ENCODE measurements at places on chromosomes 1 and 21.

DNA sequence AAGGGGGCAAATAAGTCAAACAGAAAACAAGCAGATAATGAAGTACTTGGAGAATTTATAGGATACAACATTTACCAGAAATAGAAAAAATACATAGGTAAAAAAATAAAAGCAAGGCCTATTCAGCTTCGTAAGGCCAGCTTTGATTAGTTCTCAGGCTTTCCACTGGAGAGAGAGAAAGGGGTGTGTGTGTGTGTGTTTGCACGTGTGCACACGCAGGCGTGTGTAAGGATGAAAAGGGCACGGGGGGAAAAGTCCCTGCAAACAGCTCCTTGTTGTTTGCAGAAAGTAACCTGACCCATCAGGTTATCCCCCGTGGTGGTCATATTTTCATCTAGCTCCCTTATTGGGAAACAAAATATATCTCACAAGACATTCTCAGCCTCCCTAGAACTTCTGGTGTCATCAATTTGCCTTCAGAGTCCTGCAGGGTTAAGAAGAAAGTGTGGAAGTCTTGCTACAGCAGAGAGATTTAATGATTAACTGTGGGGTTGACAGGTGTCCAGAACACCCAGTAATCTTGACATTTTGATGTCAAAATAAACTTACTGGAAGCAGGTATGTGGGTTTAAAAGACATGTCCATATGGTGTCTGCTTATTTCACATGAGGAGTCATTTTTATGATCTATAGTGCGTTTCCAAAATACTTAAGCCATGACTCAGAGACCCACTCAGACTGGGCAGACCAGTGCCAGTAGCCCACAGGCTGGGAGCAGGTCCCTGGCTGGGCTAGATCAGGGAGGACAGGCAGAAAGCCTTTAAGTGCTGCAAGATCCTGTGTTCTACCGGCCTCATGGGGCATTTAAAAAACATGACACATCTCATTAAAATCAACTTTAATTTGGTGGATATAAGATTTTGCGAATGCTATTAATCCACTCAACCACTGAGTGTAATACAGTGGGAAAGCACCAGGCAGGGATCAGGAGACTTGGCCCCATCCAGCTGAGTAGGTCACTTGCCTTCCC is 487.6 kb upstream of the CAMK1G start:
- DNase-seq: no peak

DNA sequence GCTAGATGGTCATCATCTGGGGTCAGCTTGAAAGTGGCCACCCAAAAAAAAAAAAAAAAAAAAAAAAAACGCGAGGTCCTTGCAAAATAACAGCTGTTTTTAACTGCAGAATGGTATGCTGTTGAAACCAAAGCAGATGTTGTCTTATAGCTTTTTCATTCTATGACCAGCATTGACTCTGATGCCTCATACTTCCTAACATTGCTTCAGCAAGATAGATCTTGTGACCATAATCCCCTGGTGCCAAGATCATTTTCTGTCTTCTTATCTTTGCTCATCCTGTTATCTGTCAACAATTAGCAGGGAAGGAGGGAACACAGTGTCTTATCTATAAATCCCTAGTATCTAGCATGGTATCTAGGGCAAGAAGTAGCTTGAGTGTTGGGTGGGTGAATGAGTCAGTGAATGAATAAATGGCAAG is 181.5 kb downstream of the PLPP3 start:
- no peak for DNase-seq

DNA sequence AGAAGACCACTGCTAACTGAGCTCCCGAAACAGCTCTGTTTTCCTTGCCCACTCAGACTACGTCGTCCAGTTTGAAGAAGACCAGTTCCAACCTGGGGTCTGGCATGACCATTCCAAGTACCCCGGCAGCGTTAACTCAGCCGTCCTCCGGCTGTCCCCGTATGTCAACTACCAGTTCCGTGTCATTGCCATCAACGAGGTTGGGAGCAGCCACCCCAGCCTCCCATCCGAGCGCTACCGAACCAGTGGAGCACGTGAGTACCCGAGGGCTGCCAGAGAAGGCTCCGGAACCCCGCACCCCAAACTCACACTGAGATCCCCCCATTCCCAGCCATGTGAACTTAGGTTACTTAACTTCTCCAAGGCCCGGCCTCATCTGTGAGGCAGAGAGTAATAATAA is 63.7 kb upstream of the CNTN2 start:
- no peak for DNase-seq

DNA sequence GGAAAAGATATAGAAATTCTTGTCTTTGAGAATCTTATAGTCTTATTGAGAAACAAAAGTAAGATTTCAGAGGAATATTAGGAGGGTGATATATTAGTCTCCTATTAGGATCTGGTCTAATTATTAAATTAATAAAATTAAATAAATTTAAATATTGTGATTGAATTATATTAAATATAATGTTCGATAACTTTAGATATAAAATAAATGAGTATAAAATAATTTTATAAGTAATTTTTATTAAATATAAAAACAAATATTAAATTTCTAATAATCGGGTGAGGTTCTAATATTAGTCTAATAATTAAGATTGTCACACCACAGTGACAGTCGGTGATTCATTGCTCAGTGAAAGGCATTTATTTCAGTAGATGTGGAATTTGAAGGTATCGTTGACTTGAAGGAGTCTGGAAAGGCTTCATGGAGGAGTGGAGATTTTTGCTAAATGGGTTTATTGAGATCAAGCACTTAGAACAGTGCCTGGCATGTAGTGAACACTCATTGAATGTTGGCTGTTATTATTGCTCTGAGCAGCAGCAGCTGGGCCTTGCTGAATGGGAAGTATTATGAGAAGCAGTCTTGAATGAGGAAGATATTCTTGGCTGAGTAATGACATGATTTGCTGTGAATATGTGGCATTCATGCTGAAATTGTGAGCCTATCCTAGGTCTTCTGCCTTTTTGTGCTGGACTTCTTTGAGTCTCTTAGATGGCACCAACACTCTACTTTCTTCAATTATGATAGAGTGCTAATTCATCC is 74.6 kb downstream of the USP25 start:
- DNase-seq: no peak

GRCh38 chr1:47705517-47706130 is 267.8 kb downstream of the FOXD2 start:
- DNase-seq: no peak

- DNase-seq: no peak
Observed at GRCh38 chr1:158272681-158273080, 17.0 kb upstream of the CD1C start.

DNA sequence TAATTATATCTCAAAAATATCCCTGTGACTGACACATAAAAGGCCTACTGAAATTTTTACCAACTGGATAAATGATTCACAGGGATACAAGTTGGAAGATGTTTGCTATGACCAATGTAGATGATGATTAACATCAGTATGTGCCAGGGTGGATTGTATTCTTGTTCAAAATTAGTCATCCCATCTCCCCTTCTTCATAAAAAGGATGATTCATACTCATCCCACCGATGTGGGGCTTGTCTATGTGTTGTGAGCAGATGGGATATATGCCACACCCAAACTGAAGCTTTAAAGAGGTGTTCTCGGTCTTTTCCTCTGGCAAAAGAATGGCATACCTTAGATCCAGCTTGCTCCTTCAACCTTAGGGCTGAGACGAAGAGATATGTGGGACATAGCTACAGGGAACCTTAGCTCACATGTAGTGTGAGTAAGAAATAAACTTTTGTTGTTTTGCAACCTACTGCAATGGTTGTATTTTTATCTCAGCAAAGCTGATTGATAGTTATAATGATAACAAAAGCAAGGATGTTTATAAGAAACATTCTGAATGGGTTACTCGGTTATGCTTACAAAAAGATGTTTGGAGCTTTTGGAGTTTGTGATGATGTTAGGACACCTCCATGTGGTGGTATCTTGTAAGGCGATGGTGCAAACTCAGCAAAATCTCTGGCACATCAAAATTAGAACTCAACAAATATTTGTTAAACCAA is 29.4 kb downstream of the SPATA17 start:
- DNase-seq: no peak

GRCh38 chr1:174800216-174800851 is 199.4 kb upstream of the CACYBP start:
- no peak for DNase-seq

DNA sequence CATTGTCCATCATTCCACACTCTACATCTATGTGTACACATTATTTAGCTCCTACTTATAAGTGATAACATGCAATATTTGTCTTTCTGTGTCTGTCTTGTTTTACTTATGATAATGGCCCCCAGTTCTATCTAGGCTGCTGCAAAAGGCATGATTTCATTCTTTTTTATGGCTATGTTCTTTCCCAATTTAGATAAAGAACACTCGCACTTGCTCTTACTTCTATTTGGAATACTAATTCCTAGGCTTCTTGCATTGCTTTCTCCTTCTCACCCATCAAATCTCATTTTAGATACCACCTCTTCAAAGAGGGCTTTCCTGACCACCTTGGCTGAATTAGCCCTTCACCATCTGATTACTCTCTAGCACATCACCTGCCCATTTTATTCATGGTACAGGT is 3.0 kb upstream of the RGS4 start:
- DNase-seq: no peak

DNA sequence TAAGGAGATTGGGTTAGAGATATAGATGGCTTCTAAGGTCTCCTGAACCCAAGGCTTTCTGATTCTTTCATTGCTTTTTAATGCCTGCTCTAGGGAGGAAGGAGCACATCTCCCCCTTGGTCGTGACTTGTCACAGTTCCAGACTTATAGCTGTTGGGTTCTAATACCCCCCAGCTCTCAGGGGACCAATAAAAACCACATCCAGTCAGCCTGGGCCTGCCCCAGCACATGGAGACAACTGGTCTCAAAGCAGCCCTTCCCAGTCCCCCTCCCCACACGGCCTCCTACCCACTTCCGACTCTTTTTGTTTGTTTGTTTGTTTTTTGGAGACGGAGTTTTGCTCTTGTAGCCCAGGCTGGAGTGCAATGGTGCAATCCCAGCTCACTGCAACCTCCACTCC is 23.3 kb downstream of the QSOX1 start:
- DNase-seq: no peak

GRCh38 chr21:25658427-25659035 is 19.5 kb downstream of the JAM2 start:
- DNase-seq: no peak

- DNase-seq: no peak
Observed at GRCh38 chr1:205545001-205545919, 40.8 kb downstream of the CDK18 start.

- DNase-seq: no peak
Observed at GRCh38 chr1:53446051-53446450, 13.1 kb upstream of the DMRTB1 start.

GRCh38 chr21:37566790-37567615 is 200.4 kb downstream of the DYRK1A start:
- DNase-seq: no peak

DNA sequence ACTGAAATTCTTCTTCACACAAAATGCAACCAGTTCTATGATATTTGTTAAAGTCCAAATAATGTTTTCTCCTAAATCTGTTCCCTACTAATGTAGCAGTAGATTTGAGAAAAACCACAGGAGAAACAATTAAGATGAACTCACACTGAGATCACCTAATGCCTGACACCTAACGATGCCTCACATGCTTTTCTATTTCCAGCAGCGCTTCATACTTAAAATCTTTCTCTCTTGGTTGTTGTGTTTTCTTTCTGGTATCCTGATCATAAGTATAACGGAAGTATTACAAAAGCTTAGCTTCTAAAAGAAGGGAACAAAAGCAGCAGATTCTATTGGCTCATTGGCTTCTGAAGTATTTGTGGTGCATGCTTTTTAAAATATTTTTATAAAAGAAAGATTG is 267.2 kb upstream of the SGIP1 start:
- DNase-seq: no peak

DNA sequence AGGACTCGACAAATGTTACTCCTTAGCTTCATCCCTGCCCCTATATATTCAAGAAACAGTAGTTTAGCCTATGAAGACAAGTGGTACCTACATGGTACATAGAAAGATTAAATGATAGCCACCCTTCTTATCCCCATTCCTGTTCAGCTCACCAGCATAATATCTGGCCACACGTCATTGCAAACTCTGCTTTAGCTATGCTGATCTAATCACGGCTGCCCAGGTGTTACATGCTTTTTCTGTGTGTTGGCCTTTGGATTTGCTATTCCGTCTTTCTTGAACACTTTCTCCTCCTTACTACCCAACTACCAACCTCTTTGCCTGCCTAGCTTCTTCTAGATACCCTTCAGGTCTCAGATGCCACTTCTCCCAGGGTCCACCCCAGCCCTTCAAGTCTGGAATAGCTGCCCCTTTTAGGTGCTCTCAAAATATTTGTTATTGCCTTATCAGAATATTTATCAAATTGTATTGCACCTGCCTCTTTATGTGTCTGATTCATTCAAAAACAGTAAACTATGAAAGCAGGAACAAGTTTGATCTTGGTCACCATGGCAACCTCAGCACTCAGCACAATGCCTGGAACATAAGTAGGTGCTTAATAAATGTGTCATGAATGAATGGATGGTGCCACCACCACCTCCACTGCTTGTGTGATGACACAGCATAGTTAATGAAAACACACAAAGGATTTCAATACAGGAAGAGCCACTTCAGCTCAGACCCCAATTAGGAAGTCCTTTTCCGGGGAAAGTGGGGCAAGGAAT is 11.4 kb upstream of the DNASE2B start:
- no peak for DNase-seq

GRCh38 chr1:24293392-24294227 is 25.5 kb upstream of the GRHL3 start:
- no peak for DNase-seq

DNA sequence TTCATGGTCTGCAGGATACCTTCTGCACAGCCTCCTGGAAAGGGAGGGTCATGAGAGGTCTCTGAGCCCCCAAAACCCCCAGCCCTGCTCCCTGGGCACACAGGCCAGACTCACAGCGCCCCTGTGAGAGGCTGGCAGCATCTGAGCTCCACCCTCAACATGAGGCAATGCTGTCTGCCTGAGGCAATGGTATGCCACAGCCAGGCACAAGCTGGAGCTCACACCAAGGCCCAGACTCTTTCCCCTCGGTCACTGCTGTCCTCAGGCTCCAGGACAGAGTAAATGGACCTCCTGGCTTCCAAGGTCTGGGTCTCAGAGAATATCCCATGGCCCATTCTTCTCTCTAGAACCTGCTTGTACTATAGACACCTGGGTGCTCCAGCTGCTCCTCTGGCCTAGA is 17.2 kb downstream of the MEF2D start:
- DNase-seq: no peak

- no peak for DNase-seq
Observed at GRCh38 chr1:47317841-47318240, 3.9 kb upstream of the STIL start.

DNA sequence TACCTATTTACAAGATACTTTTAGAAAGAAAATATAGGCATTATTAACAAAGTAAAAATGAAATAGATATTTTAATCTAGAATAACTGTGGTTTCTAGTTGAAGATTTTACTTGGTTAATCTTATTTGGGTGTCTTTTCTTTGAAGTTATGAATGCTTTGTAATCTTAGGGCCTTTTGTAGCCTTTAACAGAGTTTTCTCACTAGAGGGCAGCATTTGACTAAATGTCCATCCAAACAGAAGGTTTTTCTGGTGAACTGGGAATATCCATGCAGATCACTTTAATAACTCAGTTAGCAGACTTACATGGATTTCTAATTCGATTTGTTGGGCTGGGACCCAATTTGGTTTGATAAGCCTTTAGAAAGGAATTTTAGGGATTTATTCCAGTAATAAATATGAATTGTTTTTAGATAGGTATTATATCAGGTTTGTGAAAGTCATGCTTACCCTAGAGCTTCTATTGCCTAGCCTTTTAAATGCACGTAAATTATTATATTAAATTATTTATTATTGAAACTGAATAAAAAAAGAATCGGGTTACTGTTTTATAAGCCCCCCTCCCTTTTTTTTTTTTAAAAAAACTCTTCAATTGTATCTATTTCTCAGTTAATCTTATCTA is 119.7 kb downstream of the ZNF326 start:
- DNase-seq: no peak
